ENCODE measurements at places on chromosomes 16 and 17.

DNA sequence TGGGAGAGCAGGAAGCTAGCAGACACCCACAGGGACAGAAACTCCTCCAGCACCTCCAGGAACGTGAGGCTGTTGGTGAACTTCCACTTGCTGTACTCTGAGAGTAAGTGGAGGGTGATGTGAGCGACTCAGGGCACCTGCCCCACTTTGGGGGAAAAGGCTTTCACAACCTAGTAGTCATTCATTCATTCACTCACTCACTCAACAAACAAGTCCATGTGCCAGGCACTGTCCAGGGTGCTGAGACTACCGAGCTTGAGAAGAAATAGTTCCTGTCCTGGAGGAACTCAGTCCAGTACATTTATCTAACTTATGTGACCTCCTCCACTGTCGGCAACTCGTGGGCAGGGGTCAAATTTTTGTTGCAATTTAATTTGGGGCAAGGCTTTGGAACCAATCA is 26.6 kb downstream of the LGALS9 start:
- no peaks in the 10 kb centered on the region for H3K36me3 ChIP-seq
- no peaks in the 10 kb centered on the region for H3K4me1 ChIP-seq
- no peak for DNase-seq

DNA sequence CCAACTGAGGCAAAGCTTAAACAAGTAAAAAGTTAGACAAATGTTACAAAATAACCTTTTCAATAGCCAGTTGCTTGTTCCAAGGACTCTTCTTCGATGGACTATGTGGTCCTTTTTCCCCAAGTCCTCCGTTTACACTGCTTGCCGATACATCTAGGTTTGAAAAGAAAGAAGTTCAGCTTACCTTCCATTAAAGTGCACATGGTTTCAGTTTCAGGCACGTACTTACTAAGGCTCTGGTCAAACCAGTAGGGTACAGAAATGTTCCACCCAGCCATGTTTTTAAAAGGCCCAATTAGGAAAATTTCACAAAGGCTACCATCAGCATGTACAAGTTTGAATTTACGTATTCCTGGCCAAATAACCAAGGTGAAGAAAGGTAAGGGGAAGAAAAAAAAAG is 2.1 kb downstream of the SRSF2 start:
- peaks cover 20% of the 10 kb centered on the region for H3K4me1 ChIP-seq
- peak overlapping the region; percentile 100 for H3K27ac ChIP-seq
- H3K36me3 ChIP-seq, result peaks cover 16% of the 10 kb centered on the region
- H3K27me3 ChIP-seq, result no peaks in the 10 kb centered on the region
- peak overlapping the region; percentile 85 for H3K4me3 ChIP-seq

- DNase-seq, result no peak
- peaks cover 3% of the 10 kb centered on the region for H3K36me3 ChIP-seq
- no peaks in the 10 kb centered on the region for H3K27me3 ChIP-seq
- peak overlapping the region; percentile 48 for H3K27ac ChIP-seq
- peaks cover 30% of the 10 kb centered on the region for H3K4me1 ChIP-seq
Measured at GRCh38 chr17:29683481-29683880, 60.8 kb upstream of the CORO6 start.

GRCh38 chr17:48732688-48733629 is 4.4 kb upstream of the HOXB13 start:
- H3K4me1 ChIP-seq, result peaks cover 3% of the 10 kb centered on the region
- H3K4me3 ChIP-seq, result no peak overlapping the region
- no peaks in the 10 kb centered on the region for H3K36me3 ChIP-seq
- no peak overlapping the region for H3K27ac ChIP-seq

- H3K4me3 ChIP-seq, result peak overlapping the region; percentile 91
- no peak overlapping the region for H3K27ac ChIP-seq
- H3K4me1 ChIP-seq, result peaks cover 9% of the 10 kb centered on the region
- DNase-seq, result no peak
Measured at GRCh38 chr16:75566758-75567255, 628 bp downstream of the GABARAPL2 start.

DNA sequence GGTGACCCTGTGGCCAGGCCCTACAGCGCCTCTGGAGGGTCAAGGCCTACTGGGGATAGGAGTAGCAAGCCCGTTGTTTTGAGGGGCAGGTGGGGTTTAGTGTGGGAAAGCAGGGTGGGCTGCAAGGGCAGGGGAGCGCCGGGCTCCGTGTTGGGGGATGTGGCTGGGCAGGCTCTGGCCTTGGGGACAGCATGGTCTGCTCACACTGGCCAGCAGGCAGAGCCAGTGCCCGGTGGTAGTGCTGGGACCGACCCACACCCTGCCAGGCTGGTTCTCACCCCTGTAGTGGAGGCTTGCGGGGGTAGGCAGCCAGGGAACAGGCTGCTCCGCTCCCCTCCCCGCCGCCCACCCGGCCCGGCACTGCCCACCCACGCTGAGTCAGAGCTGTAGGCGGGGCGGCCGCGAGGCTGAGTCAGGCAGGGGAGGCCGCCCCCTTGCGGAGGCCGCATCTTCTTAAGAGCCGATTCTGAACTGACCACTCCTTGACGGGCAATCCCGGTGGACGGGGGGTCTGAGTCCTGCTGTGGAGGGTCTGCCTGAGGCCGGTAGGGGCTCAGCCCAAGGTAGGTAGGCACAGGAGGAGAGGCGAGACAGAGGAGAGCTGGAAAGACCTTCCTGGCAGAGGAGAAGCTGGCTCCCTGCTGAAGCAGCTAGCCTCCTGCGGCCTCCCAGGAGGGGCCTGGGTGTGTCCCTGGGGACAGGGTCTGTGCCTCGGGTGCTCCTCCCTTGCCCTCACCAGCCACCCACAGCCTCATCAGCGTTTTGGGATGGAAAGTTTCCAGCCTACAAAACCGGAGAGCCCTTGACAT is 62.4 kb downstream of the BAIAP2 start:
- no peaks in the 10 kb centered on the region for H3K27me3 ChIP-seq
- DNase-seq, result no peak
- H3K4me1 ChIP-seq, result peaks cover 64% of the 10 kb centered on the region
- no peaks in the 10 kb centered on the region for H3K36me3 ChIP-seq
- H3K4me3 ChIP-seq, result no peak overlapping the region
- H3K27ac ChIP-seq, result no peak overlapping the region
